ENCODE measurements at places on chromosomes 4 and X.

GRCh38 chr4:72205831-72206230, 174.0 kb downstream of the NPFFR2 start:
- no peak for DNase-seq

DNA sequence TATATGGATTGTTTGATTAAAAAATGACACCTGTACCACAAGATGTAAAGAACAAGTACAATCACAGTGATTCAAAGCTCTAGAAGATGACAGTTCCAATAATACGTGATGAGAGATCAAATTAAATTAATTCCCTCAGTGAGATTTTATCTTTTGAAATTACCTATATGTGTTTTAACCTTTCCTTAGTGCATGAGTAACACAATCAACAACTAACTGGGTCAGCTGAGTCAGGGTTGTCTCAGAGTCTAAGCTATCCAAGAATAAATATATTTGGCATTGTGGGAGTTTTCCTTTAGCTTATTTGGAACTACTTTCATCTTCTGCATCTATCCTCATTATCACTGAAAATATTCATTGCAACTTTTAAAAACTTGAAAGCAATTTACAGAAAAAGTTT, 162.8 kb downstream of the WDFY3 start:
- no peak for DNase-seq

DNA sequence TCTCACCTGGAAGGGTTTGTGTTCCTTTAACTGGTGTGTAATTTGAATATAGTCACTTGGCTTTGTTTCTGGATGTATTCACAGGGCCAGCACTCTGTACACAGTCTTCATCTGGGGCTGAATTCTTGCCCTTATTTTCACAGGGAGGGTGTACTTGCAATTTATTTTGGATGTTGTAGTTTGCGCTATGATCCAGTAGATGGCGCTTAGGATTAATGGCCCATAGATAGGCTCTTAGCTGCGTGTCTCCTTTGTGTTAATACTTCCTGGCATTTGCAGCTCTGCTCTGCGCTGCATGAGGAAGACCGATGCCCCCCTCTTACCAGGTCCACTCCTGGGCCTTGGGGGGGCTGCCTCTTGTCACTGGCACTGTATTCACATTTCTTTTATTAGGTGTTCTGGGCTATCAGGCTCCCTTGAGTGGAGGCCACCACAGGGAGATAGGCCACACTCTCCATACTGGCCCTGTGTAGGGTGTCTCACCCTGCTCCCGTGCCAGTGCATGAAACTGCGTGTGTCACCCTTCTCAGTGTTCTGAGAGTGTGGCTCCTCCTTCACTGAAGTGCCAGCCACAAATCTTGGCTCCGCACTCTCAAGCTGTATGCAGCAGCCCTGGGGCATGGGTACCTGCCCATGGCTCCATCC, 562.2 kb downstream of the ZIC3 start:
- no peak for DNase-seq

DNA sequence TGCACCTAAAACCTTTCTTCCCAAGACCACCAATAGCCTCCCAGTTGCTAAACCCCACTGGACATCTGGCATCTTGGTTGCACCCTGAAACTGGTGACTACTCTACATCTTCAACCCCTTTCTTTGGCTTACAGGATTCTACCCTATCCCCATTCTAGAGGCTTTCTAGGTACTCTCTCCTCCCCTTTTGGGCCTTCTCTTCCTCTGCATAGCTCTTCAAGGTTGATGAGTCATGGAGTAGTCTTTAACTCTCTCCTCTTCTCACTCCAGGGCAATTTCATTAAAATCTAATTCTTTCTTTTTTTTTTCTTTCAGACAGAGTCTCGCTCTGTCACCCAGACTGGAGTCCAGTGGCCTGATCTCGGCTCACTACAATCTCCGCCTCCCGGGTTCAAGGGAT, 16.8 kb downstream of the APOO start:
- DNase-seq, result no peak

DNA sequence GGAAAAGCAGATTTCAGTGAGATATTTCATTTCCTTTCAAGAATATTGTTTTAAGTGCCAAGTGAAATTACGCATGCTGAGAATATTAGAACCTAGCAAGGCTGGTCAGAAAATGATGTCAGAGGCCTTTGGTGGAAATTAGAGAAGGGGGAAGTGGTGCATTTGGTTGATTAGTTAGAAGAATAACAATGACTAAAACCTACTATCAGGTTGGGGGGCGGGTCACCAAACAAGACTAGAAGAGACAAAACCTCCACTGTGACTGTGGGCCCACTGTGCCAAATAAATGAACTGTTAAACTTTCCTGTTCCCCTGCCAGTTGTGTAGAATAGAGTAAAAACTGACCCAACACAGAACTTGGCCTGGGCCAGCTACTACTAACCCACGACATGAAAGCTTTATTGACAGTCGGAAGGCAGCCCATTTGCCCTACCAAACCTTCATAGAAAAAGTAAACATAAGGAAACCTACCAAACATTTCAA, 2.9 kb downstream of the RAPGEF2 start:
- no peak for DNase-seq

DNA sequence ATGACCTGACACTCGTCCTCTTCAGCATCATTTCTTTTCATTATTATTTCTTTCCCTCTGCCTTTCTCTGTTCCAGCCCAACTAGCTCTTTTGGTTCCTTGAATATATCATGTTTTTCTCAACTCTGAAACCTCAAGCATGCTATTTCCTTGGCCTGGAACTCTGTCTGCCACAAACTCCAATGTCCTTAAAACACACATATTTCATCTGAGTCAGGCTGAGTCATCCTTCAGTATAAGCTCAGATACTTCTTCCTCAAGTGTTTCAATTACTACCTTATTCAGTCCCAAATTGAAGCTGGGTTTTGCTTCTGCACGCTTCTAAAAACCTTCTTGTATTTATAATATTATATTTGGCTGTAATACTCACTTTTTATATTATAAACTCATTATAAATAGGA, 424.2 kb downstream of the PDGFC start:
- no peak for DNase-seq

- peak; percentile 19 for DNase-seq
These were observed at the start of gene MID1 for GRCh38 chrX:10620121-10620699. MID1 (minus strand) TSS chrX:10620585; CDS start chrX:10567547, 53,038 bp downstream.
